ENCODE measurements at places on chromosomes 1 and 21. TPM values are rescaled to one million over a fixed set of nuclear protein-coding genes. Genes with fewer than 3 reads are reported as not detected.

The FCGR1A gene
- total RNA-seq: not detected

The TACSTD2 gene
- 13.9 TPM for total RNA-seq

The CYP4A22 gene
- total RNA-seq: not detected

The MNDA gene
- total RNA-seq: not detected

The PLA2G2D gene
- not detected for total RNA-seq

The TPTE gene
- total RNA-seq: not detected

The FCRL6 gene
- total RNA-seq: not detected

The VANGL1 gene
- 29.0 TPM for total RNA-seq

The TTC13 gene
- total RNA-seq: 5.6 TPM

The TNNT2 gene
- 2.3 TPM for total RNA-seq

The OR10J5 gene
- not detected for total RNA-seq

The TFAP2E gene
- 0.33 TPM for total RNA-seq

The SLAMF8 gene
- total RNA-seq: not detected

The PTPN22 gene
- total RNA-seq: 0.33 TPM

The PADI3 gene
- 0.16 TPM for total RNA-seq

The SUSD4 gene
- total RNA-seq: 2.0 TPM

The TMPRSS15 gene
- total RNA-seq: not detected

The ADGRL2 gene
- 41.5 TPM for total RNA-seq

The NPR1 gene
- 4.7 TPM for total RNA-seq

The TSPEAR gene
- total RNA-seq: not detected

The CASQ2 gene
- not detected for total RNA-seq

Measured in mesangial cell (primary cell).